ENCODE measurements at places on chromosomes 13 and 19.

DNA sequence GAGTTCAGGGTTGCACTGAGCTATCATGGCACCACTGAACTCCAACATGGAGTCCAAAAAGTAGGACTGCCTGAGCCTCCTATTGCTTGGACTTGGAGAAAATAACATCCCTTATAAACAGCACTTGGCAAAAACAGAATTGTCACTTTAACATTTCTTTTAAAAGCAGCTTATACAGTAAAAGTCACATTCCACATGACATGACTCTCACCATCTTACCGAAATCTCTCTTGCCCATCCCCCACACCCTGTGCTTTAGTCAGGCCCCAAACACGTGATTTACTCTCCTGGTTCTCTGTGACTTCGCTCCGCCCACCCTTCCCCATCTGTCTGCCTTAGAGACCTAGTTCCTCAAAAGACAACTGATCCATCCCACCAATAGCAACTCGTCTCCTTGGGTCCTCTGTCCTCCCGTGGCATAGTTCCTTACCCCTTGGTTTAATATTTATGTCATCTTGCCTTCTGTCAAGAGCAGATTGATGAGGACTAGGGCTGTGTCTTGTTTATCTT, 4.6 kb downstream of the SAFB start:
- DNase-seq: no peak

DNA sequence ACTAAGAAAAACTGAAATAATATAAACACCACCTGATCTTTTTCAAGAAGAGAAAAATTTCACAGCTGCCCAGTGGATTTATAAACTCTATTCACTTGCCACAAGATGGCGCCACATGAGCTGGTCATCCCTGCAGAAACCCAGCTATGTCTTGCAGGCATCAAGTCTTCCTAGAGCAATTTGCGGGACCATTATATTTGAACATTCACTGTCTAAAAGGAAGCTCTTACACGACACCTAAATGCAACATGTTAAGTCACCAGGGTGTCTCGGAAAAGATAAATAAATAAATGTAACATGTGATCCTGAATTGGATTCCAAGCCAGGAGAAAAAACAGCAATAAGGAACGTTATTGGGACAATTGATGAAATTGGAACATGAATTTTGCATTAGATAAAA, 20.3 kb upstream of the AKT2 start:
- peak; percentile 26 for DNase-seq

DNA sequence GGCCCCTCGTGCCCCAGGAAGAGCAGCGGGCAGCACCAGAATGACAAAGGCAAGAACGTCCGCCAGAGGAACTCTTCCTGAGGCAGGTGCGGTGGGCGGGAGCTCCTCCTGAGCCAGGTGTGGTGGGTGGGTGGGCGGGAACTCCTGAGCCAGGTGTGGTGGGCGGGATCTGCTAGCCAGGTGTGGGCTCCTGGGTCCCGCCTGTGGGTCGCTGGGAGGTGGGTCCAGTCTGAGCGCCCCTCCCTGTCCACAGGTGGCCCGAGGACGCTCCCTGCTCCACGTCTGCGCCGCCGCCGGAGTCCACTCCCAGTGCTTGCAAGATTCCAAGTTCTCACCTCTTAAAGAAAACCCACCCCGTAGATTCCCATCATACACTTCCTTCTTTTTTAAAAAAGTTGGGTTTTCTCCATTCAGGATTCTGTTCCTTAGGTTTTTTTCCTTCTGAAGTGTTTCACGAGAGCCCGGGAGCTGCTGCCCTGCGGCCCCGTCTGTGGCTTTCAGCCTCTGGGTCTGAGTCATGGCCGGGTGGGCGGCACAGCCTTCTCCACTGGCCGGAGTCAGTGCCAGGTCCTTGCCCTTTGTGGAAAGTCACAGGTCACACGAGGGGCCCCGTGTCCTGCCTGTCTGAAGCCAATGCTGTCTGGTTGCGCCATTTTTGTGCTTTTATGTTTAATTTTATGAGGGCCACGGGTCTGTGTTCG, 7.0 kb upstream of the HCN2 start:
- no peak for DNase-seq

GRCh38 chr19:38691938-38692457, 44.5 kb downstream of the ACTN4 start:
- DNase-seq: peak; percentile 88

DNA sequence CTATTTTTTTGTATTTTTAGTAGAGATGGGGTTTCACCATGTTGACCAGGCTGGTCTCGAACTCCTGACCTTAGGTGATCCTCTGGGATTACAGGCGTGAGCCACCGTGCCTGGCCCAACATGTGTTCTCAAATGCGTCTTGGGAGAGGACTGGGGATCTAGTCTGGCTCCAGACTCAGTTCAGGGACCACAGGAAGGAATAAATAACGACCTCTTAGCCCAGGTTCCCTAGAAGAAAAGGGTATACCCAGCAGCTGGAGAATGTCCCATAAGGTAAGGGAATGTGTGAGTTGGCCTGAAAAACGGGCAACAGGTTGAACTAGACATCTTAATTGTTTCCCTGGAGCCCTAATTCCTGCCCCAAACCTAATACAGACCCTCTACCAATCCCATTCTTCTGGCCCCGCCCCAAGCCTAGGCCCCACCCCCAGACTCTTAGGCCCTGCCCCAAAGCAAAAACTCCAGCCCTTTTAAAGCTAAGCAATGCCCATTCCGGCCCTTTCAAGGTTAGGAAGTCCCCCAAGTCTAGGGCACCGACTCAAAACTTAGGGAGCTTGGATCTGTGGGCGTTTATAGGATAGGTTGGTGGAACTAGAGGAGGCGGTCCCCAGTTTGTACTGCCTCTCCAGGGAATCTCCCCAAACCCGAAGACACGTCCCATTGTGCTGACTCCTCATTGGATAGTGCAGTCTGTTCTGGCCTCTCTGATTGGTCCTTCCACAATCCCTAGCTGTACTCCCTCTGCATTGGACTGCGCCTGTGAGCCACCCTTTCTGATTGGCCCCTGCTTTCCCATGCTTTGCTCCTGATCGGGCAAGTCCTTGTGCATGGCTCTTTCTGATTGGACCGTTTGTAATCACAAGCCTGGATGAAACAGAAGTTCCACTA, 5.4 kb upstream of the LRFN1 start:
- DNase-seq: no peak

GRCh38 chr19:54694648-54695047, 29.6 kb upstream of the KIR3DL3 start:
- no peak for DNase-seq

GRCh38 chr13:73941752-73942151, 192.5 kb downstream of the KLF12 start:
- DNase-seq: no peak

DNA sequence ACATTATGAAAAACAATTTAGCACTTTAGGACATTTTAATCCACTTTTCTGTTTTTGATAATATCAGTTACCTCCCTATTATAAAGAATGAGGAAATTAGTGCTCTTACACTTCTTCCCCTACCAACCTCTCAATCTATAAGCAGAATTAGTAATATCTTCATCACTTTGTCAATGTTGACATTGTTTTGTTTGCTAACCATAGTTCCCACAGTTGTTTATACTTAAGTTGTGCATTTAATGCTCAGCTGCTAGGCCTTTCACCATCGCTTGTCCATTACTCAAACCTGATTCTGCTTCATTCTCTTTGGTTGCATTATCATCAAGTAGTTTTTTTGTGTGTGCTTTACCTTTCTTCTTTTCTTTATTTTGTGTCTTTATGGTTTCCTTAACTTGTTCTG, 132.1 kb downstream of the CDK8 start:
- no peak for DNase-seq

DNA sequence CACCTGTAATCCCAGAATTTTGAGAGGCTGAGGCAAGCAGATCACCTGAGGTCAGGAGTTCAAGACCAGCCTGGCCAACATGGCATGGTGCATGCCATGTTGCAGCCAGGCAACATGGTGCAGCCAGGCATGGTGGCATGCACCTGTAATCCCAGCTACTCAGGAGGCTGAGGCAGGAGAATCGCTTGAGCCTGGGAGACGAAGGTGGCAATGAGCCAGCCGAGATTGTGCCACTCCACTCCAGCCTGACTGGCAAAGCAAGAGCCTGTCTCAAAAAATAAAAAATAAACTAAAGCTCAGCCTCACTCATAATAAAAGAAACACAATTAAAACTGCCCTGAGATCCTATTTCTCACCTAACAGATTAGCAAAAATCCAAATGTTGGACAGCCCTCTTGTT, 49.7 kb upstream of the MAP3K10 start:
- no peak for DNase-seq

GRCh38 chr19:40216777-40217026, 1.5 kb downstream of the TTC9B start:
- DNase-seq: no peak

DNA sequence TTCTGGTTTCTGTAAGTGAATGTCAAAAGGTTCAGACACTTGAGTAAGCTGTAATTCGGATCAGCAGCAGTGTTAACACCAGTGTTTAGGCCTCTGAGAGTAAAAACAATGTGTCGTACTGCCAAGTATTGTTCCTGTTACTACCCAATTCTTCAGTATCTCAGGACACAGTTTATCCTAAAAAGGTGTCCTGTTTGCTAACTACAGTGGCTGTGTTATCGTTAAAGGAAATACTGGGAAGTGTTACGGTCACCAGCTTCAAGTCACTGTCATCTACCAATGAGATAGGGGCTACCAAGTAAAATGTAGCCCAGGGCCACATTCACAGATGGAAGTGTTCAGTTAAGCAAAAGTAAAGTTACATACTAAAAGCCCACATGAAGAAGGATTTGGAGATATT, 2.3 kb upstream of the UPF3A start:
- DNase-seq: no peak
